ENCODE measurements at places on chromosomes 7 and 10. TPM values are rescaled to one million over a fixed set of nuclear protein-coding genes. Genes with fewer than 3 reads are reported as not detected.

DNA sequence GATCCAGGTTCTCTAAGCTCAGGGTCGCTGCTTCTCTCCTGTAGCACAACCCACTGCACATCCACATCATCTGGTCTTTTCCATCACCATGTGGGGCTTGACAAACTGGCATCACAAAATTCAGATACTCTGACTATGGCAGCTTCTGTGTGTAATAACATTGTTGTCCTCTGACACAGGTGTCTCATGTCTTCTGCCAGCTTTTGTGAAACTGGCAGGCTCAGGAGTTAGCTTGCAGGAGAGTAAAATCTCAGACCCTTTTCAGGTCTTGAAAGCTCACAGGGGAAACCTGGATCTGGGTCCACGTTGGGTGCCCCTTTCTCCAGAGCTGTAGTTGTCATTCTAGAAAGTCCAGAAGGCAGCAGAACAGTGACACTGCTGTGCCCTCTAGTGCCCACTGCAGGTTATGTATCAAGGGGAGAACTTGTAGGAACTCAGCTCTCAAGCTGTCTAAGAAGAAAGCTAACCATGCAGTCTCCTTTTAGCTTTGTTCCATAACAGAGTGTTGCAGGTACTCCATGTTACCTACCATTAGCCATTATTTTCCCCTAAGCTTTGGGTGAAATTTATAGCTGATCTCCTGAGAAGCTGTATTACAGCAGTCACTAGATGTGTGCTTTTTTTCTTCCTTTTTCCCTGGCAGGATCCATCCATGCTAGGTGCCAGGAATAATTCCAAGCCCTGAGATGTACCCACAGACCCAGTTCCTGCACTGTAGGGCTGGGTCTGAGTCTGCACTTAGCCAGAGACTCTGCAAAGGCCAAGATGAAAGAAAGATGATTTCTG, 102.7 kb downstream of the ZNF248 start:
- no peaks in the 10 kb centered on the region for H3K4me1 ChIP-seq
- no peaks in the 10 kb centered on the region for H3K36me3 ChIP-seq
- DNase-seq = no peak
- no peak overlapping the region for H3K4me3 ChIP-seq

- no peaks in the 10 kb centered on the region for H3K36me3 ChIP-seq
- H3K27ac ChIP-seq = no peak overlapping the region
- no peak overlapping the region for H3K4me3 ChIP-seq
- no peaks in the 10 kb centered on the region for H3K27me3 ChIP-seq
- no peak for DNase-seq
Measured at GRCh38 chr7:21771906-21772610, 173.6 kb downstream of the CDCA7L start.

GRCh38 chr10:32159264-32159663, 103.0 kb upstream of the KIF5B start:
- no peak overlapping the region for H3K4me3 ChIP-seq
- peaks cover 9% of the 10 kb centered on the region for H3K4me1 ChIP-seq
- no peak for DNase-seq

EVX1 gene
- total RNA-seq = not detected

DNA sequence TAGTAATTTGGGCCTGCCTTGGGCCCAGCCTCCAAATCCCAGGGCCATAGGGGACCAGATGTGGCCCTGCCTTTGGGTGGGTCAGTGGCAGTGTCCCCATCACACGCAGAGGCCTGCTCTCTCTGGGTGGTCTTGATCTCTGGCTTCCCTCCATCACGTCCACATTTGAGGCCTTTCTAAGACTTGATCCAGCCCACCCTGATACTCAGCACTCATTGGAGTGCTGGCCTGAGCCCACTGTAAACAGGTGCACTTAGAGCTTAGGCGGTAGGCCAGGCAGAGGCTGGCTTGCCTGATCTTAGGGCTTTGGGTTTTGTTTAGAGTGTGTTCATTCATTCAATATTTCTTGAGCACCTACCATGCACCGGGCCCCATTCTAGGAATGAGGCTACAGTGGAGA, 52.6 kb downstream of the TBATA start:
- H3K36me3 ChIP-seq = no peaks in the 10 kb centered on the region
- no peak overlapping the region for H3K27ac ChIP-seq
- no peak for DNase-seq

AKR1C2 gene
- 21.1 TPM for total RNA-seq

DNA sequence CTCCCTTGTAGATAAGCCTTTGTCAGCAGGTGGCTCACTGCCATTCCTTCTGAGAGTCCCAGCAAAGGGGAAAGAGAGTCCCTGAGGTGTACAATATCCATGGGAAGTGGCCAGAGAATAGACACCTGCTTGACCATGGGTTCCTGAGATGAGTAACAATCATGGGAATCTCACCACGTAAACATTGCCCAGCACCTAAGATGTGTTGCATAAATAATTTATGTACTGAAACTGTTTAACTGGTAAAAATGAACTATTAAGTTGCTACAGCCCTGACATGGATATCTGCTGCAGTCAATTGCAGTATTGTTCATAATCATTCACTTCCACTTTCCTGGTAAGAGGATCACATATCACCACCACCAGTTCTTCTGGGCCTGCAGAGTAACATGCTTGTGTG, 123.8 kb upstream of the INHBA start:
- no peaks in the 10 kb centered on the region for H3K27me3 ChIP-seq
- no peak for DNase-seq
- H3K27ac ChIP-seq = no peak overlapping the region
- H3K4me1 ChIP-seq = no peaks in the 10 kb centered on the region

DNA sequence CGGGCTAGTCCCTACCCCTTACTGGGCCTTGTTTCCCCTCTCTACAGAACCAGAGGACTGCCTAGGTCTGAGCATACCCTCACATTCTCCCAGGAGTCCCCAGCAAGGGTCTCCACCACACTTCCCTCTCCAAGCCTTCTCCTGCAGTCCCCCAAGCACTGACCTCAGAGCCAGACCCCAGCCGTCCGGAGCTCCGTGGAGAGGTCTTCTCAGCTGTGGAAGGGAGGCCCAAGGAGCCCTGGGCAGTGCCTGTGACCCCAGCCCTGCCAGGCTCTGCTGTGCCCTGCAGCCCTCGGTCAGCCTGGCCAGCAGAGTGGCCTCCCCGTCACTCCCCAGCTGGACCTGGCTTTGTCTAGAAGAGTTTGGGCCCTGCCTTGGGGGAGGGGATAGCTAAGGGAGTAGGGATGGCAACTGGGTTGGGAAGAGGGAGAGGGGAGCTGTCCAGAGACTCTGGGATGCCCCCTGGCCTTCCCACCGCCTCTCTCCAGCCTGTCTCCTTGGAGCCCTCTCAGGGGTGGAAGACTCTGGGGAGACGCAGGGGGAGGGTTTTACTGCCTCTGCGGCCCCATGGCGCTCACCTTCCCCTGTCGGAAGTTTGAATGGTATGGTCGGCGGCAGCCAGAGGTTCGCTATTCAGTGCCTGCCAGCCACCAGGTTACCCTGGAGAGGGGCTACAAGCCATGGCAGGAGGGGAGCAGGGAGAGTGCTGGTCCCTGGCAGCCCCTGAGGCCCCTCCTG, at the start of gene C10orf105:
TSS of gene C10orf105 (minus strand) at position 315 of the 738 bp plus-strand sequence. CDS start 3,441 bp downstream, outside the sequence.
- no peaks in the 10 kb centered on the region for H3K36me3 ChIP-seq
- no peaks in the 10 kb centered on the region for H3K4me1 ChIP-seq
- H3K27me3 ChIP-seq = no peaks in the 10 kb centered on the region
- no peak for DNase-seq
- no peak within 1 kb of the TSS for H3K4me3 ChIP-seq

Data from MCF 10A (cell line).